ENCODE measurements at places on chromosomes 7 and 10.

- no peak for DNase-seq
Measured at GRCh38 chr10:46052791-46053375, 6.8 kb upstream of the MSMB start.

GRCh38 chr7:158428837-158429753 lies 158.5 kb downstream of the PTPRN2 start:
- DNase-seq, result no peak

DNA sequence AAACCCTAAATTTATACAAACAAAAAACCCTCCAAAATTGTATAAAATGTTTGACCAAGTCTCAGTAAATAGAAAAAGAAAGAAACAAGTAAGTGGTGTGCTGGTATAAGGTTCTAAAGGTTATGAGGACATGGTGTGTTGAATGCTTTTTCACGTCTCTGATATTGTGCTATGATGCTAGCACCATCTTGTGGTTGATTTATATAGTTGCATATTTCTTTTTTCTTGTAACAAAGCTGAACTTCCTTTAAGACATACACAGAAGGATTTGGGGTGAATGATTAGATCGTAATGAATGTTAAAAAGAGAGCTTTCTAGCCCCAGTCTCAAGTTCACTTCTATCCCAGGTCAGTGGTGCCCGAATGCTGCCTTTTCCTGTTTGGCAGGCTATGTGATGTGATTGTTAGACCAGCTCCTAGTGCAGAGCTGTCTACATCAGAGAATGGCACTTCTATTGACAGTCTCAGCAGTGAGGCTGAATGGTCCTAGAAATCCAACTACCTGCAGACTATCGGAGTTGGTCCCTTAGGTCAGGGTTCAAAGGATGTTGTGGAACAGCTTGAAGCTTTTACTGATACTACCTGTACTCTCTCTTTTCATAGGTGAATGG lies 25.0 kb downstream of the VTI1A start:
- DNase-seq, result peak; percentile 37

- no peak for DNase-seq
Measured at GRCh38 chr10:61990761-61991135, 89.2 kb downstream of the ARID5B start.

GRCh38 chr10:121800831-121801230 lies 127.0 kb downstream of the ATE1 start:
- DNase-seq, result no peak

GRCh38 chr7:57364933-57365710 lies 84.9 kb upstream of the ZNF716 start:
- DNase-seq, result no peak

DNA sequence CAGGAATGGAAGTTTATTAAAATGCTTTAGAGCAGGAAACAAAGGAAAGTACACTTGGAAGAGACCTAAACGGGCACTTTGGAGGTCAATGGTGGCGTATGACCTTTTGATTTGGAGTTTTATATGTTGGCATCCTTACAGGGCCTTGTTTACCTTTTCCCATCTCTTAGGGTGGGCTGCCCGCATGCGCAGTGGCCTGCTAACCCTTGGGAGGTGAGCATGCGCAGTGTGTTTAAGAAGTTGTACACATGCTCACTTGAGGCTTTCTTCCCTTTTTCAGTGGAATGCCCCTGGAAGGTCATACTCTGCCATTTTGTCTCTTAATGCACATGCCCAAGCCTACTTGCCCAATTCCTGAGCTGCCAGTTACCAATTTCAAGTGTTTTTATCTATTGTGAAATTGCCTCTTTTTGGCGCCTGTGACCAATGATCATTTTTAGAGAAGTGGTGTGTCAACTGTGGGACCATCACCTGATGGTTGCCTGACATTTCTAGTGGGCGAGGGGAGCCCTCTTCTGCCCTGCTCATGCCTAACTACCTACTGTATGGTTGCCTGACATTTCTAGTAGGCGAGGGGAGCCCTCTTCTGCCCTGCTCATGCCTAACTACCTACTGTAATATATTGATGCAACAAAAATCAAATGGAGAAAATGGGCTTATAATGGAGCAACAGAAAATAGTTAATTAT lies 138.0 kb downstream of the PPP1R9A start:
- no peak for DNase-seq

GRCh38 chr10:29316308-29317026 lies 27.6 kb downstream of the LYZL1 start:
- DNase-seq, result no peak

GRCh38 chr10:34736976-34737771 lies 77.9 kb downstream of the PARD3 start:
- DNase-seq, result no peak

- no peak for DNase-seq
Measured at GRCh38 chr10:58477902-58478301, 34.8 kb upstream of the BICC1 start.

- DNase-seq, result no peak
Measured at GRCh38 chr10:78118591-78118990, 84.9 kb downstream of the RPS24 start.

DNA sequence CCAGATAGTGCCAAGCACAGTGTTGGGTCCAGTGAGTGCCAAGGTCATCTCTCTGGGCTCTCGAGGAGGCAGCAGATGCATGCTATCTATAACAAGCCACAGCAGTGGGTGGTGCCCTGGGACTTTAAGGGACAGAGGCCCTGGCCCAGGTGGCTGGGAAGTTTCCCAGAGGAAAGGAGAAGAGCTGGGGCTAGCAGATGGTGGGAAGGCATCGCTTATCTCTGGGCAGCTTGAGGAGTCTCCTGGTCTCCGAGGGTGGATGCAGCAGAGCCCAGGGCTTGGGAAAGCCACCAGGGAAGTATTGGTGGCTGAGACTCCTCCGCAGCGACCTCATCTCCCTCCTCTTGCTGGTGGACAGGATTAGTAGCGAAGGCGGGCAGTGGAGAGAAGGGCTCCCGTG lies 63.4 kb upstream of the LRRC4 start:
- DNase-seq, result no peak

DNA sequence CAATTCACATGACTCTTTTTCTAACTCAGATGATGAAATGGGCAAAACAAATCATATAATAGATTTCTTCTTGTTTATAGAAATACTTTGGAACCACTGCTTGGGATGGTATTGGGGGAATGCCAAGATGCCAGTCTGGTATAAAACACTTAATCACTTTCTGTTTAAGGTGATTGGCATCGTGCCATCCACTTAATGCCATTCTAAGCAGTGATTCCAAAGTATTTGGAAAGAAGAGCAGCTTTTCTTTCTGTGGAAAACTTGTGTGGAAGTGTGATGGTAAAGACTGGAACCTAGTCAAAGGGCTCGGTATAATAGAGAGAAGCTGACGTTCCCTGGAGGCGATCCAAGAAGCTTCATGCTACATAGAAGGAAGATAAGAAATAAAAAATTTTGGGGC lies 120.6 kb downstream of the TMEM26 start:
- DNase-seq, result no peak

- no peak for DNase-seq
Measured at GRCh38 chr10:32246685-32247084, 100.3 kb downstream of the EPC1 start.

DNA sequence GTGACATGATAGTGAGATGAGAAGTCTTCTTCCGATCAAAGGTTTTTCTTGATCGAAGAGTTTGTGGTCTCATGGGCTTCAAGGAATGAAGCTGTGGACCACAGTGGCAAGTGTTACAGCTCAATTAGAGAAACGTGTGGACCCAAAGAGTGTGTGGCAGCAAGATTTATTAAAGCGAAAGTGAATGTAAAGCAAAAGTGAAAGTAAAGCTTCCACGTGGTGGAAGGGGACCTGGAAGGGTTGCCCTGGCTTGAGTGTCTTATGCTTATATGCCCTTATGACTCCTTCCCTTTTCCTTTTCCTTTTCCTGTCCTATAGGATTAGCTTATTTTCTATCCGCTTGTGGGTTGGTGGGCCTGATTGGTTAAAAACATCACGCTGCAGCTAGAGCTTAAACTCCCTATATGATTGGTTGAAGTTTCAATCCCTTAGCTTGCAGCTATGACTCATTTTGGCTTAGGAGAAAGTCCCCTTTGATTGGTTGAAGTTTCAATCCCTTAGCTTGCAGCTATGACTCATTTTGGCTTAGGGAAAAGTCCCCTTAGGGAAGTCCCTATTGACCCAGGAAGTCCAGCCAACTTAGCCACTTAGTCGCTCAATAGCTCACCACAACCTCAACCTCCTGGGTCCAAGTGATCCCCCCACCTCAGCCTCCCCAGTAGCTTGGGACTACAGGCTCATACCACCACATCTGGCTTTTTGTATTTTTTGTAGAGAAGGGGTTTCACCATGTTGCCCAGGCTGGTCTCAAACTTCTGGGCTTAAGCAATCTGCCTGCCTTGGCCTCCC lies 34.7 kb downstream of the MRPS24 start:
- no peak for DNase-seq

DNA sequence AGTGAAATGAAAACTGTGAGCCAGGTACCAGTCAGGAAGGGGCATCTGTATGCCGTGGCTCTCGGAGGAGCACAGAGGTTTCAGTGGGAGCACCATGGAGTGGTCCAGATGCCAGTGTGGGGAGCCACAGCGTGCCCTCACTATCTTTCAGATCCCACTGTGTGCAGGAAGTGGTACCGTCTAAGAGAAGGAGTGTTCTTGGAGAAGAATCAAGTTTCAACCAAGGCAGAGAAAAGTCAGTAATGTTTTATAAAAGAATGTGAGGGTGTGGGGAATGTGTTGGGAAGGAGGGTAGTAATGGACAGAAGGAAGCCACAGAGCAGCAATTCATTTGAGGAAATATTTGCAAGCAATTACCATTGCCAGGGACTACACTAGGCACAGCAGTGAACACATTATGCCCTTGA lies 35.6 kb downstream of the PRKAR2B start:
- DNase-seq, result no peak

DNA sequence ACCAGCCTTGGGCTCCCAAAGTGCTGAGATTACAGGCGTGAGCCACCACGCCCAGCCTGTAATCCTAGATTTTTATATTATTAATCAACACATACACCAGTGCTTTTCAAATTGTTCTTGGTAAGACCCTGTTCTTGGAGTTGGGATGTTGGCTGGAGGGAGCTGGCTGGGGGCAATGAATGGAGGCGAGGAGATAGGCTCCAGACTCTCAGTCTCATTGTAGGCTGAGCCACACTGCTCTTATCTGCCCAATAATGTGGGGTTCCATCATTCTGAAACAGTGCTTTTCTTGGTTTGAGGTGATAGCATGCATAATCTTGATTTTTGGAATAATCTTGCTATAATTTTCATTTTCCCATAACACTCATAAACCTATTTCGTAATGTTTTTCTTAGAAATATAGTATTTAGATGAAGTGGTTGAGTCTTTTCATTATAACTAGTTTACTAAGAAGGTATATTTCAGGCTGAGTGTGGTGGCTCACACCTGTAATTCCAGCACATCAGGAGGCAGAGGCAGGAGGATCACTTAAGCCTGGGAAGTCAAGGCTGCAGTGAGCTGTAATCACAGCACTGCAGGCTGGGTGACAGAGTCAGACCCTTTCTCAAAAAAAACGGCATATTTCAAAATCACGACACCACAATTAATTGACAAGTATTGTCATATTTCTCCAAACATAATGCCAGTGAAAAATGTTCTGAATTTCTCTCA lies 65.1 kb upstream of the LYZL2 start:
- DNase-seq, result no peak

DNA sequence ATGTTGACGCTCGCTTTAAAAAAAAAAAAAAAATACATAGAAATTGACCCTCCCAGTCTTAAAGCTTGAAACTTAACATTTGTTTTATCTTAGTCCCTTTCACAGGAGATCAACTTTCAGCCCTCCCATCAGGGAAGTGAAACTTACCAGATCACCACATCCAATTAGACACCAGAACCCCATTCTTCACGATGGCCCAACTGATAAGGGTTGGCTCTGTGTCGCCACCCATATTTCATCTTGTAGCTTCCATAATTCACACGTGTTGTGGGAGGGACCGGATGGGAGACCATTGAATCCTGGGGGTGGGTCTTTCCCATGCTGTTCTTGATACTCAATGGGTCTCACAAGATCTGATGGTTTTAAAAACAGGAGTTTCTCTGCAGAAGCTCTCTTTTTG lies 629.4 kb upstream of the KCND2 start:
- no peak for DNase-seq

Data from KG1 (cell line).